ENCODE measurements at places on chromosomes 1 and 21. TPM values are rescaled to one million over a fixed set of nuclear protein-coding genes. Genes with fewer than 3 reads are reported as not detected.

Gene MTF1
- total RNA-seq = 31.7 TPM

Gene RNU1-1
- total RNA-seq = 1,626 TPM

Gene ELAVL4
- total RNA-seq = not detected

Gene GREM2
- 1.6 TPM for total RNA-seq

Gene DLGAP3
- total RNA-seq = 0.26 TPM

Gene IL10
- 0.68 TPM for total RNA-seq

Gene CD84
- 7.7 TPM for total RNA-seq

Gene PRAMEF15
- not detected for total RNA-seq

Gene SH2D2A
- total RNA-seq = 6.7 TPM

Gene KIF17
- 2.2 TPM for total RNA-seq

Gene ARTN
- 5.7 TPM for total RNA-seq

Gene ZSCAN20
- total RNA-seq = 5.8 TPM

Gene SLC1A7
- not detected for total RNA-seq

Gene NMNAT2
- total RNA-seq = 0.99 TPM

Gene LENEP
- total RNA-seq = 0.94 TPM

Gene TMEM183A
- 50.7 TPM for total RNA-seq

Gene DIRAS3
- total RNA-seq = 2.7 TPM

Gene HRNR
- total RNA-seq = not detected

Gene ASAP3
- 44.4 TPM for total RNA-seq

Gene HPCA
- total RNA-seq = 0.75 TPM

Gene PLEKHN1
- total RNA-seq = 28.5 TPM

Gene PARK7
- 271 TPM for total RNA-seq

Gene AADACL4
- total RNA-seq = not detected

Gene SOX13
- total RNA-seq = 85.7 TPM

Gene RIPPLY3
- total RNA-seq = 0.18 TPM

Gene TNFRSF8
- 0.36 TPM for total RNA-seq

Gene CNKSR1
- total RNA-seq = 40.6 TPM

Gene PAQR6
- 4.4 TPM for total RNA-seq

Gene TCEA3
- 50.2 TPM for total RNA-seq

Gene TBX15
- not detected for total RNA-seq

Gene SLC35E2B
- total RNA-seq = 42.8 TPM
